Activated naive CD4-positive, alpha-beta T cell treated with anti-CD3 and anti-CD28 coated beads for 36 hours (primary cell): ENCODE measurements at places on chromosomes 1 and 21. TPM values are rescaled to one million over a fixed set of nuclear protein-coding genes. Genes with fewer than 3 reads are reported as not detected.

- DNase-seq = no peak
- no peak overlapping the region for H3K4me3 ChIP-seq
- H3K4me1 ChIP-seq = peaks cover 6% of the 10 kb centered on the region
- H3K36me3 ChIP-seq = peaks cover 24% of the 10 kb centered on the region
- H3K27ac ChIP-seq = peak overlapping the region; percentile 26
Observed at GRCh38 chr1:180003026-180003695, 48.6 kb downstream of the CEP350 start.

- H3K27ac ChIP-seq = no peak overlapping the region
- no peaks in the 10 kb centered on the region for H3K4me1 ChIP-seq
- DNase-seq = no peak
- H3K36me3 ChIP-seq = no peaks in the 10 kb centered on the region
- H3K27me3 ChIP-seq = no peaks in the 10 kb centered on the region
Observed at GRCh38 chr1:42889264-42889663, 42.9 kb downstream of the ZNF691 start.

- no peak overlapping the region for H3K27ac ChIP-seq
- H3K4me3 ChIP-seq = no peak overlapping the region
- no peaks in the 10 kb centered on the region for H3K27me3 ChIP-seq
- no peak for DNase-seq
- H3K36me3 ChIP-seq = peaks cover 2% of the 10 kb centered on the region
Observed at GRCh38 chr1:9265037-9265436, 27.7 kb upstream of the SPSB1 start.

- DNase-seq = no peak
- no peaks in the 10 kb centered on the region for H3K27me3 ChIP-seq
- no peaks in the 10 kb centered on the region for H3K36me3 ChIP-seq
Observed at GRCh38 chr1:204846546-204846945, 24.1 kb upstream of the NFASC start.

- H3K4me1 ChIP-seq = no peaks in the 10 kb centered on the region
- no peak overlapping the region for H3K4me3 ChIP-seq
- no peaks in the 10 kb centered on the region for H3K27me3 ChIP-seq
- no peaks in the 10 kb centered on the region for H3K36me3 ChIP-seq
Observed at GRCh38 chr1:226568077-226568831, 19.7 kb downstream of the STUM start.

The ELF3 gene
- 0.27 TPM for total RNA-seq
